CD4-positive, alpha-beta T cell treated with Interleukin-15 for 1 hour (primary cell): ENCODE measurements at places on chromosomes 13 and 19.

DNA sequence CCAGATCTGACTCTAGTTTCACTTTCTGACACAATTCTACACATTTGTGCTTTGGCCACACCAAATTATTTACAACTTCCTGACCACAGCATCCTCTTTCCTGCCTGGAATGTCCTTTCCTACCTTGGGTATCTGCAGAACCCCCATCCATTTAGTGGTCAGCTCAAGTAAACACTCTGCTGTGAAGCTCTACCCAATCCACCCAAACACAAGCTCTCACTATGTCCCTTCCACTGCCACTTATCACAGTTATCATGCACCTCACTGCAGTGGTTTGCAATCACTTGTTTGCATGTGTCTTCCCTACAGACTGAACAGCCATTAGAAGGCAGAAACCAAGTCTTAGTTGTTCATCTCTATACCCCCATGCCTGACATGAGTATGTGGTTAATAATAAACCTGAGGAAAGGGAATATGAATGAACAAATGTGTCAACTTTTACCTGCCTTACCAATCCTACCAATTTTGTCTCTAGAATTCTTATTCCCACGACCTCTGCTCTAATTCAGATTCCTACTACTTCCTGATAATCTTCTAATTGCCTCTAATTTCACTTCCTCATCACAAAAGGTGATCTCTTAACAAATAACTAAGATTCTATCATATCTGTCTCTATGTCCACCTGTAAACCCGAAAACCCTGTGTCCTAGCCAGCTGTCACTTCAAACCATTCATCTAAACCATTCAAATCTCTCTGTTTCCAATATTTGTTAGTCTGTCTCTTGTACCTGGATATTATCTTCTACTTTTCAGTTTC lies 25.1 kb downstream of the LNX2 start:
- no peak for DNase-seq

DNA sequence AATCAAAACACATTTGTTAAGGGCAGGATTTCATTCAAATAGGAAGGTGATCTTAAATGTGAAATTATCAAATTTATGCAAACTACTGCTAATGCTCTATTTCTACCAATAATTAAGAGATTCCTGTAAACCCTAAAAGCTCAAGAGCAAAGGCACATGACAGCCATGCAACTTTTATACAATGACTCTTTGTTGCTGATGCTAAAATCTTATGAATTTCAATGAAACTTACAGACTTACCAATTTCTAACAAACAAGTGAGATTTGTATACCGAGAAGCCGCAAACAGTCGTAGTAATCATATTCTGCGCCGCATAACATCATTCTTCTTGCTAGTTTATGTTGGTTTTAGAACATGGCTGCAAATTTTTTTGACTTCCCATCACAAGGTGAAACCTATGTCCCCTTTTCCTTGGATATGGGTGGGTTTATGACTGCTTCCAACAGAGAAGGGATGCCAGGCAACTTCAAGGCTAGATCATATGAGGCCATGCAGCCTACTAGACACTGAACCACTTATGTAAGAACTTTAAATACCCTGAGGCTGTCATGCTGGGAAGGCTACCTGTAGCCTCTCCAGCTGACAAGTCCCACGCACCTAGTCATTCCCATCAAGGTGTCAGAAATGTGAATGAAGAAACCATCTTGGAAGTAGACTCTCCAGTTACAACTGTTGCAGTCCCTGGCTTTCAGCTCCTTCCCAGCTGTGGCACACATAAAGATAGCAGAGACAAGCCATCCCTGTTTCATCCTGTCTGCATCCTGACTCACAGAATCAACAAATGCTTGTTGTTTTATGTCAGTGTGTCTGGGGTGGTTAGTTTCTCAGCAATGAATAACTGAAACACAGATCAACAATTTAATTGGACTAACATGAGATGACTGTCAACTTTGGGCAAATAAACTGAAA lies 42.0 kb downstream of the LNX2 start:
- no peak for DNase-seq

DNA sequence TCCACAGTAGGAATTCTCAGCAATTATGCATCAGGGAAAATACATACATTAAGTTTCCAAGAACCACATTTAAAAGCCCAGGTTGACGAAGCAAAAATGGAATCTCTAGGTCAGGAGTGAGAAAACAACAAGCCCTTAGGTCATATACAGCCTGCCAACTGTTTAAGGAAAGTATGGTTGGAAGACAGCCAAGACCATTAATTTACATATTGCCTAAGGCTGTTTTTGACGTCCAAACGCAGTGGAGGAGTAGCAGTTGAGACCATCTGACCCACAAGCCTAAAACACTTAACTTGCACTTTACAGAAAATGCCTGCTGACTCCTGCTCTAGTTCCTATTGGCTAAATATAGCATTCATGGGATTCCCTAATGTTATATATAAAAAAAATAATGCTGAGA lies 299.0 kb downstream of the ITGBL1 start:
- DNase-seq: no peak

GRCh38 chr13:25186187-25186586 lies 14.1 kb upstream of the AMER2 start:
- no peak for DNase-seq

DNA sequence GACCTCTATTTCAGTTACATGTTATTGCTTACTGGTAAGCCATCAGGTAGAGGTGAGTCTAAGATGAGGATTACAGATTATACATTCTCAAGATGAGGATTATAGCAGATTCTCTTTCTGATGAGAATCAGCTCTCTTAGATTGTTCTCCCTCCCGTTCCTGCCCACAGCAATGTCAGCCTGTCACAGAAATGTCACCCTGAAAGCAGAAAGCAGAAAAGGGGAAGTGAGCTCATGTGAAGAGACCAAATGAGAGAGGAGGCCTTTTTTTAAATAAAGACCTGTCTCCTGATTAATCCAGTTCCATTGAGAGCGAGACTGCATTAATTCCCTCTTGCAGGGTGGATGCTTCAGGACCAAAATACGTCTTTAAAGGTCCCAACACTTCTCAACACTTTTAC lies 445.6 kb downstream of the KCTD12 start:
- DNase-seq: peak; percentile 16
